Activated CD8-positive, alpha-beta memory T cell treated with anti-CD3 and anti-CD28 coated beads for 1 hour (primary cell): ENCODE measurements at places on chromosomes 7 and 10.

DNA sequence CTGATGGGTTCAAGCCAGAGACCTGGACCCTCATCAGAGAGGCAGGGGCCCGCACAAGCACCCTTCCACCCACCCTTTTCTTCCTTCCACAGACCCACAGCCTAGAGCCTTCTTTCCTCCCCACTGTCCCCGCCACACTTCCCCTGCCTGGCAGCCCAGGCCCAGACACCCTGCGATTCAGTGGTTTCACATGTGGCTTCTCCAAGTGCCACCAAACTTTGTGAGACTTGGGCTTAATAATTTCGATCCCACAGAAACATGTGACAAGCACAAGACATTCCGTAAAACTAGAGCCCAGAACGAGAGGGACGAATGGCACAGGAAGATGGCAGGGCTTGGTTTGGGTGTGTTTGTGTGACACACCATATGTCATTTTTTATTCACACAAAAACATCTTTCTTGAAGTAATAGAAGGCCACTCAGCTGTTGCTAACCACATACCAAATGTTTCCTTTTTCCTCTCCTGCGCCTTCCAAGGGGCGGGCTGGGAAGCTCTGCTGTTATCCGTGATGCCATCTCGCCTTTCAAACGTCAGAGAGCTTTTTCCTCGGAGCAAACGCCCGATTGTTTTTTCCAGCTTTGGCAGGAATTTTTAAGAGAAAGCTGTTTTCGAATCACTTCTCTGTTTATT lies 162.9 kb downstream of the GRK5 start:
- no peak for DNase-seq

DNA sequence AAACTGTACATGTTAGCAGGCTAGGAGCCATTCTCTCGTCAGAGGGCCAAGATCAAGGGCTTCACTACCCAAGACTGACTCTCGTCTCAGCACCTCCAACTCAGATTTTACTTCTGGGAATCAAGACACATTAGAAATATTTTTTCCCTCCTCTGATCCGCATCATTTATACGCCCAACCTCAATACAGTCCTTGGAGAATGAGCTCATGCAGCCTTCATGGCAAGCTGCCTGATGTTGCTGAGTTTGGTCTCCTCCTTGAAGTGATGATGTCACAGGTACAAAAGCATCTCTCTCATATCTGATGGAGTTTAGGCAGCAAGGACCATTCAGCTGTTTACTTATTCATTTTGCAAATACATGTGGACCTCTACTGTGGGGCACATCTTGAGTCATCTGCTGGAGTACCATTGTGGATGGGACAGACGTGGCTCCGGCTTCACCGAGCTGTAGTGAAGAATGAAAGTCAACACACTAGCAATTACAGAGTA lies 114.0 kb downstream of the BMPER start:
- no peak for DNase-seq

DNA sequence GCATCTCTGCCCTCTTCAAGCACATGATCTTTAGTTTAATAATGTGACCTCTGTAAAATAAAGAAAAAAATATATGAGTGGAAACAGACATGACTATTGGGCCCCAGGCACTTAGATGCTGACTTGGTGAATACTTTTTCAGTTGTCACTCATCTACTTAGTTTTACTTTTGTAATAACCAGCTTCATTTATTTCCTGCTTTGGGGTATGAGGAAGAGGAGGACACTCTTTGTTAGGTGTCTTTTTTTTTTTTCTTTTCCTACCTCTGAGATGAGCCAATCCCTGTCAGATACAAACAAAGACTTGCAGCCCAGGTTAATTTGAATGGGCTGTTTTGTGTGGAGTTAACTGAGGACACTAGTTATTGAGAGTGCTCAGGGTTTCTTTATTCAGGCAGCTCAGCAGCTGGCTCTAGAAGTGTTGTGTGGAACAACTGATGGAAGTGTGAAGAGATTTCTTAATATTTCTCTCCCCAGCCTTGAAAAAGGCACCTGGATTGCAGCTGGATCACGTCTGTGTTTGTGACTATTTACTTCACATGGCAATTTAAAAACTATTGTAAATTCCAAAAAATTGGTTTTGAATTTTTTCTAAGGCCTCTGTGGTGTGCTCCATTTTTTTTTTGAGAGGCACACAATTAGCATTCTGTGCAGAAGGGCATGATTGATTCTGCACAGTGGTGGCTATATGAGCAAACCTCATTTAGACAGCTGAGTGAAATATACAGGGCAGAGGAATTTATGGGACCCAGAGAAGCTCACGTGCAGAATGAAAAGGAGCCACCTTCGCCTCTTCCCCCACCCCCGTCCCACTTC lies 333.8 kb downstream of the LRMDA start:
- DNase-seq = no peak

DNA sequence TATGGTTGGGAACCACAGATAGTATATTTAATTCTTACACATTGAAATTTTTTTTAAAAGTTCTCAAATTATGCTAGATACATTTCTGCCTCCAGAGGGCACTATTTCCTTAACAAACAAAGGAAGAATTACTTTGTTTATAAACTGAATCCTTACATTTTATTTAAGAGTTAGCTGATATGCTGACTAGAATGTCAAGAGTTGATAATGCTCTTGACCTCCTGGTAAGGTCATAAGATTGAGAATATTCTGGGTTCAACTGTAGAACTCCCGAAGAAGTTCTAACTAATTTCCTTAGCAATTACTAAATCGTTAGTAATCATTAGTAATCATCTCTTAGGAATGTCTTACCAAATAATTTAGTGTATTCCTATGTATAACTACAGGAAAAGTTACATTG lies 95.3 kb upstream of the CYP26C1 start:
- DNase-seq = no peak

DNA sequence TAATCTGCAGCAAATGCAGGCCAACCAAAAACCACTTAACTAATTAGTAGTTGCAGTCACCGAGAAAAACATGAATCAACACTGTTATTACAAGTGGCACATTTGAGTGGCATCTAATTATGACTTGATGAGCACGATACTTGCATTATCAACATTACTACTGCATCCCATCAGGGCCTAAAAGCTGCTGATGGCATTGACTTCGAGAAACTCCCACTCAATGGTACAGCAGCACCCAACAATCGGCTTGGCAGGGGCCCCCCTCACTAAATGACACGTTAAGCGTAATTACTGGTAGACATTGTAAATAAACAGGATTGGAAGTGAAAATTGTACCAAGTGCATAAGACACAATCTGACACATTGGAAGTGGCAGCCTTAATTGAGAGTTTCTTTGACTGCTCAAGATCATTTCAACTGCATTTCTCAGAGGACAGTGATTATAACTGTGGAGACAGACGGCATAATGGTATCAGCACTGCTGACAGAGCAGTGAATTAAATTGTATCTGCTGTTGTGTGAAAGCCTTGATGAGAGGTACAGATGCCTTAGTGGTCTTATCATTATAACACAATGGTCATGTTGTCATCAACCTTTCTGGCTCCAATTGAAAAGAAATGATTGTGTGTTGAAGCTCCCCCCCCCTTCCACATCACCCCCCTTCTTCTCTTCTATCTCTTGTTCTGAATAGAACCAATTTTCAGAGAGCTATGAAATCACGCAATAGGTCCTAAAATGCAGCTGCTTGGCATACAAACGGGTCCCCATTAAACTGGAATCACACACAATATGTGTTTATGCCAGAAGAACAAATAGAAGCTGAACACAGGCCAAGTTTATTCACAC lies 43.4 kb downstream of the SHTN1 start:
- no peak for DNase-seq

DNA sequence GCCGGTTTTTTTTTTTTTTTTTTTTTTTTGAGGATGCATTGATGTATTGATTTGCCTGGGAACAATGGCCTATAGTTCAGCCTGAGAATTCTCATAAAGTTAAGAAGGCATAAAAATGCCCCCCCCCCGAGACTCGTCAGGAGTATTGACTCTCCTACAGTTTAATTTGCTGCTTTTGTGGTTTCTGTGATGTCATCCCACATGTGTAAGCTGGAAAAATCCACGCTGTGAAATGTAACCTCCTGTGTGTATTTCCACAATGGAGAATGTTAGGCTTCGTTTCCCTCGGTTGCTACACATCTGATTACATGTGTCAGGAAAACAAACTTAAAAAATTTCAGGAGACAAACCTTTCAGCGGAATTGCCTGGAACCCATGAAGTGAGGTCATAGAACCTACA lies 117.9 kb downstream of the FANK1 start:
- DNase-seq = no peak

DNA sequence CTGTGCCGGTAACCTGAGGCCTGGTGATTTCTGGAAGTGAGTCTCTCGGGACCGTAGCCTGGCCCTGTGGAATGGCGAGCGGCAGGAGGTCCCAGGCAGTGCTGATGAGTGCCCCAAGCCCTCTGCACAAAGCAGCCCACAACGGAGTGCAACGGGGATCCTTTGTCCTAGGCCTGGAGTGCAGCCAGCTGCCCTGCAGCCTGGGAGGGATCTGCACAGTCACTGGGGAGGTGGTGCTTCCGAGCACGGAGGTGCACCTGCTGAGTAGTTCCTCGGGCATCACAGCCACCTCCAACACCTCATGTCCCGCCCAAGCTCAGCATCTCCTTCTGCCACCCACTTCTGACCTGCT lies 162.8 kb upstream of the ZMIZ1 start:
- DNase-seq = no peak

DNA sequence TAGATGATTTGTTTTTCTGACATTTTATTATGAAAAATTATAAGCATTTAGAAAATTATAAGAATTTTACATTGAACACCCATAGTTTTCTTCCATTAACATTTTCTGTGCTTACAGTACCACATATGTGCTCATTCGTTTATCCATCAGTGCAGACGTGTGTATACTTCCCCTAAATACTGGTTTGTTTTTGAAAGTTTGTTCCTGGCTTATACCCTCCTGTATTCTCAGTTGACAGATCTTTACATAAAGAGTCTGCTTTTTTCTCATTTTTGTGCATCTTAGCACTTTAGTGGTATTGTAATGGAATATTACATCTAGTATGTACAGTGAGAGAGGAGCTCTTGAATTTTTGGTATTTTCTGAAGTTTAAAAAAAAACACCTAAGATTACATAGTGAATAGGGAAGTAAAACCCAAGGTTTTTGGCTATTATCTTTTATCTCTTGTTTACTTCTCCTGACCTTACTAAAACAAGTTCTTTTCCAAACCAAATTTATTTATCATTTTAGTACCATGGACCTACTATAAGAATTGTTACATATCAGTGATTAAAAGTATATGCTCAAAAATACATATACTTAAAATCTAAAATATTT lies 8.1 kb downstream of the DLD start:
- DNase-seq = no peak

- DNase-seq = no peak
Observed at GRCh38 chr10:3548076-3548475, 236.9 kb downstream of the KLF6 start.

DNA sequence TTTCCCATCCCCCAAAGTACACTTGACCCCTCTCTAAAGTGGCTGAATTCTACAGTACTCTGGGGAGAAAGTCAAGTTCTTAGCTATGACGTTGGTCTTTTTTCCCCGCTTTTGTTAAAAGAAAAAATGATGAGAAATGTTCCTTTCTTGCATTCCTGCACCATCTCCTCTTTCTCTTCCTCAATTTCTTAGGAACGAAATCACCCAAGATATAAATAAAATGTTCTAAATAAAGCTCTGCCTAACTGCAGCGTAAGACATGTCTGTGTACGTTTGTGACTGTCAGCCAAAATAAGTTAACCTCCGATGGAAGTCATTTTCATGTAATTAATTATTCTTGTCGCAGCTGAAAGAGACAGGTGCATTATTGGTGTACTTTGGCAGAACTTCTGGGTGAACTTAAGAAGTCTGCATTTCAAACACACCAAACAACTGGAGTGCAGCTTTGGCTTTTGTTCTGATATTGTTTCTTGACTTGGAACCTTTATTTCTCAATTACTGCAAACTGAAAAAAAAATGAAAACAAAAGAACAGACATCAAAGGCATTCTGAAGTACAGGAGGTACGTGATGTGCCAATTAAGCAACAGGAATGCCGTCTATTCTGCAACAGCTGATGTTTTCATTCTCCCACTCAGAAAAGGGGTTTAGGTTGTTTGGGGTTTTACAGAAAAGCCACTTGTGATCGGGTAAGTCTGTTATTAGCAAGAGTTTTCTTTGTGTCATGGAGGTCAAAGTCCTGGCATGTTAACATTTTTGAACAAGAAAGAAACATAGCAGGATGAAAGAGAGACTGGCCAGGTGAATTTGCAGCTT lies 82.4 kb upstream of the SDK1 start:
- no peak for DNase-seq

- DNase-seq = no peak
Observed at GRCh38 chr10:33460505-33461294, 126.2 kb upstream of the NRP1 start.

- no peak for DNase-seq
Observed at GRCh38 chr7:100215895-100216294, 3.9 kb upstream of the PVRIG start.

- DNase-seq = no peak
Observed at GRCh38 chr10:93392121-93392520, 90.0 kb downstream of the MYOF start.

DNA sequence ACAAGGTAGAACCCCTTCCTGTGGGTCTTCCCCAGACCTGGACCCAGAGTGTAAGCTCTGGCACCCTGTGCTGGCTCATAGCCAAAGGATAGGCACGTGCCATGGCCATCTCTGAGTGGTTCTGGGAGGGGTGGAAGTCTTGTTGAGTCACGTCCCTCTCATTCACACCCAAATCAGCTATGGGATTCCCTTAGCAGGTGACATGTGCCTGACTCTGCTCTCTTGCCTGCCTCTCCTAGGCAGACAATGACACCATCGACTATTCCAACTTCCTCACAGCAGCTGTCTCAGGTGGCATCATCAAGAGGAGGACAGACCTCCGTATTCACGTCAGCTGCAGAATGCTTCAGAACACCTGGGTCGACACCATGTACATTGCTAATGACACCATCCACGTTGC lies 59.8 kb downstream of the C10orf120 start:
- DNase-seq = no peak

DNA sequence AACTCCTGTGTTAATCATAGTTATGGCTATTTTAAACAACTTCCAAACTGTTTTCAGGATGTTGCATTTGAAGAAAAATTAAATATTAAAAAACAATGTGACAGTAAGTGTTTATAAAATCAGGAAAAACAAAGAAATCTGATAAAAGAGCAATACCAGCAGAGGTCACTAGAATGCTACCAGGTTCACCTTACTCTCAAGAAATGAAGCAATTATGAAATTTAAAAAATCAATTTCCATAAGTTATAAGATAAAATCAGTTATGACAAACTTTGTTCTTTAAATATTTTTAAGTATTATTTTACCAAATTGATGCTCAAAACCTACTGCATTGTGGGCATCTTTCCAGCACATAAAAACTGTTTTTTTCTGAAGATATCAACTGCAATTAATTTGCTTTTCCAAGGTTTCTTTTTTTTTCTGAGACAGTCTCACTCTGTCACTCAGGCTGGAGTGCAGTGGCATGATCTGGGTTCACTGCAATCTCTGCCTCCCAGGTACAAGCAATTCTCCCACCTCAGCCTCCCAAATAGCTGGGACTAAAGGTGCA lies 50.7 kb upstream of the RHEB start:
- no peak for DNase-seq
